ENCODE measurements at places on chromosomes 11 and 22.

GRCh38 chr11:77542296-77542695 is 47.5 kb upstream of the AQP11 start:
- DNase-seq = no peak

GRCh38 chr11:8266246-8267241 is 2.9 kb upstream of the LMO1 start:
- no peak for DNase-seq

DNA sequence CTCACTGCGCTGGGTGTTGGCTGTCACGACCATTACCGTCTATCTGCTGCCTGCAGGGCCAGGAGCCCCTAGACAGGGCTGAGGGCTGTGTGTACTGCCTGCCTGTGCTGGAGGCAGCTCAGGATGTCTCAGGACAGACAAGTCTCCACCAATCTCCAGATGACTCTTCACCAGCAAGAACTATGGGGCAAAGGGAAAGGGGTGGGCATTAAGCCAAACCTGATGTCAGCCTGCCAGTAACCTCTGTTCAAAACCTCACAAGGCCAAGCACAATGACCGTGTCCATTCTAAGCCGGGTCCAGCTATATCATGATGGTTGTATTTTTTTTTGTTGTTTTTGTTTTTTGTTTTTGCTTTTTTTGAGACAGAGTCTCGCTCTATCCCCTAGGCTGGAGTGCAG is 31.6 kb downstream of the MAFF start:
- no peak for DNase-seq

- DNase-seq = peak; percentile 13
Observed at GRCh38 chr11:10725907-10726253, 25.2 kb upstream of the CTR9 start.

- DNase-seq = no peak
Observed at GRCh38 chr22:20084547-20085413, 4.7 kb downstream of the DGCR8 start.

DNA sequence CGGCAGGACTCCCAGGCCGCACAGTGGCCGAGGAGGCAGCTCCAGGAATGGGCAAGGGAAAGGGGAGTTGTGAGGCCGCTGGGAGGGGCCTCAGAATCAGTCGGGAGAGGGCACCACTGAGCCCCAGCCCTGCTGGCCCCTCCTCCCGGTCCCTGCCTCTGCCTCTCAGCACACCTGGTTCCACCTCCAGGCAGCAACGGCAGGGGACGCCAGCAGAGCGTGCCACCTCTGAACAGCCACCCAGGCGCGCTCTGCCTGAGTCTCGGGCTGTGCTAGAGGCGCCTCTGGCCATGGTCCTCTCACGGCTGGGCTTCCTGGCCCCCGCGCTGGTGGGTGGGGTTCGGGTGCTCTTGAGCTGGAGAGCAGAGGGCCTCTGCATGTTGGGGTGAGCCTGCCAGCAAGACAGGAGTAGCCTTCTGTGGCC is 33.0 kb downstream of the MOB2 start:
- peak; percentile 43 for DNase-seq

DNA sequence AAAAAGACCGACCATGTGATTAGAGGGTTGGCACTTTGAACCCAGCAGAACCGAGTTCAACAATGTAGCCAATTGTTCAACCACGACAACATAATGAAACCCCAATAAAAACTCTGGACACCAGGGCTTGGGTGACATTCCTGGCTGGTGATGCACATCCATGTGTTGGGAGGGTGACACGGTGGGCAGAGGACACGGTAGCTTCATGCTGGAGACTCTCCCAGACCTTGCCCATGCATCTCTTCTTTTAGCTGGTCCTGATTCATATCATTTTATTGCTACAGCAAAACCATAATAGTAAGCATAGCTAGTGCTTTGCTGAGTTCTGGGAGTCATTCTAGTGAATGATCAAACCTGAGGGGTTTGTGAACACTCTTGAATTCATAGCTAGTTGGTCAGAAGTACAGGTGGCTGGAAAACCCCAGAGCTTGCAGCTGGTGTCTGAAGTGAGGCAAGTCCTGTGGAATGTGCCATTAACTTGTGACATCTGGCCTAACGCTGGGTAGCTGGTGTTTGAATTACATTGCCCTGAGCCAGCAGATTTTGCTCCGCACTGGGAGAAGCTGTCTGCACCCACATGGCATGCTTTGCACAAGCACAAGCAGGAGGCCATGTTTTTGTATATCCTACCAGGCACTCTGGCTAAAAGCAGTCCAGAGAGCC is 14.0 kb downstream of the RPUSD4 start:
- DNase-seq = no peak

- DNase-seq = no peak
Observed at GRCh38 chr22:38035530-38035885, 21.7 kb upstream of the PICK1 start.

DNA sequence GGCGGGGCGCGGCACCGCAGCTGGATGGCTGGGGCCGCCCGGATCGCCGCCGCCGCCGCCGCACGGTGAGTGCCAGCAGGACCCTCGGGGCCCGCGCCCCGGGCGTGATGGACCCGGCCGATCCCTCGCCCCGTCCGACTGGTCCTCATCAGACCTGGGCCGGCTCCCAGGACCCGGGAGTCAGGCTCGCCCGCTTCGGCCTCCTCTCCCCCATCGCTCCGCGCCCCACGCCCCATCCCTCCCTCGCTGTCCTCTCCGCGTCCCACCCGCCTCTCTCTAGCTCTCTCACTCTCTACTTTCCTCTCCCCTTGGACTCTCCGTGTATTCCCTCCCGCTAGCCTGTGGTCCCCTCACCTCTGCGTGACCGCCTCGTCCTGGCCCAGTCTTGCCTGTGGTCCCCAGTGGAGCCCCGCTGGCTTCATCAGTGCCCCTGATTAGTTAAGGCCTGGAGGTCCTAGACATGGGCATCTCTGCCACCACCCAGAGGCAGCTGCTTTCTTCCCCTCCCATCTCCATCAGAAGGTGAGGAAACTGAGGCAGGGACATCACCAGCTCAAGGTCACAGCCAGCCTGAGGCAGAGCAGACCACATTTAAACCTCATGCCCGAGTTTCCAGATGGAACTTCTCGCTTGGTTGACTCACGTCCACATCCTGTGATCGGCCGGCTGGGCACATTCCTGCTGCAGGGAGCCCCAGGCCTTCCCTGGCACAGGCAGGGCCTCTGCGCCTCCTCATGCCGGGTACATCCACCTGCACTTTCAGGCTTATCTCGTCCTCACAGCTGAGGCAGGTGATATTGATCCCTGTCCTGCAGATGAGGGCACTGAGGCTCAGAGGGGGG is 429 bp downstream of the SLC39A13 start:
- no peak for DNase-seq

GRCh38 chr11:44198146-44198724 is 102.8 kb downstream of the EXT2 start:
- no peak for DNase-seq

GRCh38 chr11:69170704-69171103 is 15.0 kb downstream of the SMIM38 start:
- DNase-seq = no peak

GRCh38 chr11:87454241-87454640 is 416.5 kb downstream of the TMEM135 start:
- DNase-seq = peak; percentile 26

DNA sequence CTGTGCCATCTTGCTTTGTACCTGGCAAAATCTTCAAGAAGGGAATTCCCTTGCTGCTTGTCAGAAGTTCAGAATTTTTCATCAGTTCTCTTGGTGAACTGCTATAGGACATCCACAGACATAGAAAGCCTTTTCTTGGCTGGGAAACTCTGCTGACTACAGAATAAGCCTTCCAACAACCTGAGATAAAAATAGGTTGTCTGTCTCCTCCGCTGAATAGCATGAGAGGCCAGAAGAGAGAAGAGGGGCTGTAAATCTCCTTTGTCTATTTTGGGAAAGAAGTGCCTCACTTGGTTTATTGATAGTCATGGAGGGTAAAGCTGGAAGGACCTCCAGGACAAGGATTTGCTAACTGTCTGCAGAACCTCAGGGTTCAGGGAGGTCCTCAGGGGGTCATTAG is 48.2 kb downstream of the C11orf91 start:
- no peak for DNase-seq

DNA sequence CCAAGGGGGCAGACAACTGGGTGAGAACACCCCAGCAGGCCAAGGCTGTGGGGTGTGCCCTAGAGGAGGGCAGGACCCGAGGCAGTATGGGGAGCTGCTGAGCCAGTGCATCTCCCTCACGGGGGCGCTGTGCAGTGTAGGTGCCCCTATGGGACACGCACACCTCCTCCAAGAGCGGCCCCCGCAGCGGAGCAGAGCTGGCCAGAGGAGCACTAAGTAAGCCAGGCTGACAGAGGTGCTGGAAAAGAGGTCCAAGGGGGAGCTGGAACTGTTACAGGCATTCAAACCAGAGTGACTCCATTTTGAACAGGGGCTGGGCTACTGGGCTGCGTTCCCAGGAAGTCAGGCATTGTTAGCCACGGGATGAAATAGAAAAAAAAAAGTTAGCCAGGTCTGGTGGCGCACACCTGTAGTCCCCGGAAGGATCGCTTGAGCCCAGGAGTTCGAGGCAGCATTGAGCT is 41.8 kb downstream of the TST start:
- DNase-seq = peak; percentile 72

- DNase-seq = no peak
Observed at GRCh38 chr11:46944356-46945075, 8.0 kb downstream of the CSTPP1 start.

DNA sequence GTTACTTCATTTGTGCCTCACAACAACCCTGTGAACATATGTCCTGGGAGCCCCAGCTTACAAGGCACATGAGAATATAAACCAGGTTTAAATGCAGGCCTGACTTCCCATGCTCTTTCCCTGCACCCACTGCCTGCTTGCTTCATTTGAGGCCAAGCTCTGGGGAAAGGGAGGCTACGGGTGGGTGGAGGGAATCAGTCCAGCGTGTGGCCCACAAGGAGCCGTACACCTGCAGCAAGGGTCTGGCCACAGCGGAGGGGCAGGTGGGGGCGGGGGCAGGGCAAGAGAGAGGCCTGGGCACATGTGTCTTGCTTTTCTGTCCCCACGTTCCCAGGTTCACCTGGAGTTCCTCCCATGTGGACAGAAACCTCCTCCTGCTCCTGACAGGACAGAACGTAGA is 26.2 kb downstream of the FAM83F start:
- no peak for DNase-seq

DNA sequence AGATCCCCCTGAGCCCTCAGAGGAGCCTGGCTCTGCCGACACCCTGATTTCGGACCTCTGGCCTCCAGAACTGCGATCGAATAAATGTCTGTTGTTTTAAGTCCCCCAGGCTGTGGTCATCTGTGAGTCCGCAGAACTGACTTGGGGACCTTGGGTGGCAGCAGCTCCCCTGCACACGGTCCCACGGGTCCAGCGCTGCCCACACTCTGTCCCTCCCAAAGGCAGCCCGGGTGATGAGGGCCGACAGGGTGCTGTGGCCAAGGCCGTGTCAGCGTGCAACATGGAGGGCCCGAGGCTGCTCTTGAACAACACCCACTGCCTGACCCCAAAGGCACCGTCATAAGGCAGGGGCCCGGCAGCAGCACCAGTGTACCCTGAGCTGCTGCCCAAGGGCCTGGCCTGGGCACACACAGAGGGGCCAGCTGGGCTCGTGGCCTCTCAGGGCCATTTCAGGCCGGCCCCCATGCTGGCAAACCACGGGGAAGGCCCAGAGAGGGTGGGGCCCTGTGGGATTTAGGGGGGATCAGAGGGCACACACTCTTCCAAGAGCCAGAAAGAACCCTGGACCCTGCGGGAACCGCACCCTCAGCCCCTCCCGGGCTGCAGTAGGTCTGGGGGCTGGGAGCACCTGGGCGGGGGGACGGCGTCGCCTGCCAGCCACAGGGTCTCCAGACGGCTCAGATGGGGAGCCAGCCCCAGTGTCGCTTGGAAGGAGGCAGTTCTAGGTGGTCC is 77.1 kb upstream of the PRR5 start:
- DNase-seq = no peak

DNA sequence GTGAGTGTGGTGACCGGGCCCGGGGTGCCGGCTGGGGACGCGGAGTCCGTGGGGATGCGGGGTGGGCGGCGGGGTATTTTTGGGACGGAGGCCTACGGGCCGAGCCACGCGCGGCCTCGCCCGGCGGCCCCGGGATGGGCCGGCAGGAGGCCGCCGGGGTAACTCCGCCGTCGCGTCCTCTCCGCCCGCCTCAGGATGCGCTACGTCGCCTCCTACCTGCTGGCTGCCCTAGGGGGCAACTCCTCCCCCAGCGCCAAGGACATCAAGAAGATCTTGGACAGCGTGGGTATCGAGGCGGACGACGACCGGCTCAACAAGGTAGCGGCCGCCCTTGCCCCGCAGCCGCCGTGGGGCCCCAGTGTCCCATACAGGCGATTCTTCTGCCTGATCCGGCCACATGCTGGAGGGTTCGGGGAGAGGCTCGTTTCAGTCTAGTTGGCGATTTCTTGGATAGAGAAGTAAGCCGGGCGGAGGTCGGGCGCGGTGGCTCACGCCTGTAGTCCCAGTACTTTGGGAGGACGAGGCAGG is 337 bp downstream of the RPLP2 start:
- no peak for DNase-seq

DNA sequence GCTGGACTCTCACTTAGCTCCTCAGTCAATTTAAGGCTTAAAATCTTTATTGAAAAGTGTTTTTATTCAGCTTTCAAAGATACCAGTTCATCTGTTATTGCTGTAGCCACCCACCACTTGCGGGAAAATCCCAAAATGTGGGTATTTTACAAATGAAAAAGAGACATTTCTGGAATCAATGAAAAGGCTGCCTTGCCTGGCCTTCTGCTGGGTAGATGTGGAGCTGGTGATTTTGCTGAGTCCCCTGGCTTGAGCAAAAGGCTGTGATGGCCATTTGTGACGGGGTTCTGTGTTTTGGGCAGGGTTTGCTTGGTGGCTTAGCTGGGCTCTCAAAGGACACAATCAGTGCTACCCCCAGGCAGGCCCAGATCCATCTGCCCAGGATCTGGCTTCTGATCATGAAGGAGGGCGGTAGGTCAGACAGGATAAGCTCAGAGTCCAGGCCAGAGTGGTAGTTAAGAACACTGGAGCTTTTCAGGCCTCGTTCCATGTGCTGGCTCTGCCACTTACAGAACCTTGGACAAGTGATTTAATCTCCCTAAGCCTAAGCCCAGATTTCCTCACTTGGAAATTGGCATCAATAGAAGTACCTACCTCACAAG is 36.1 kb downstream of the UBASH3B start:
- DNase-seq = no peak

- no peak for DNase-seq
Observed at GRCh38 chr22:27540656-27541396, 260.7 kb downstream of the MN1 start.

DNA sequence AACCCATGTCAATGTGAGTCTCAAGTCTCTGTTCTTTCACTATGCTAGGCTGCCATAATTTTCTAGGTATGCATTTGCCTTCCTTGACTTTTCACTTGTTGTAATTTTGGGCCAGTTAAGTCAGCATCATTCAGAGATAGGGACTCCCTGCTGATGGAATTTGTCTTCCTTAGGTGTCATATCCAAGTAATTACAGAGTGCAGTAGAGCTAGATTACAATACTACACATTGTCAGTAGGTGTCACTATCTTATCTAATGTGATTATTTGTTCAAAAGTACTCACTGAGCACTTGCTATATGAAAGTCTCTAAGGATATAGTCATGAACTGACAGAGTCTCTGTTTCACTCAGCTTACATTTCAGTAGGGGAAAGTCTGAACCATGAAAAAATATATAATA is 25.0 kb upstream of the SYN3 start:
- DNase-seq = peak; percentile 43
